ENCODE measurements at places on chromosomes 2 and 18. TPM values are rescaled to one million over a fixed set of nuclear protein-coding genes. Genes with fewer than 3 reads are reported as not detected.
A peak's percentile ranks its signal among the peaks of the same experiment; 100 is the strongest.

GRCh38 chr2:232539298-232540231, at the start of gene CHRNG:
CHRNG (plus strand) TSS chr2:232539692; CDS start chr2:232539748, 56 bp downstream.
- no peak for DNase-seq

DNA sequence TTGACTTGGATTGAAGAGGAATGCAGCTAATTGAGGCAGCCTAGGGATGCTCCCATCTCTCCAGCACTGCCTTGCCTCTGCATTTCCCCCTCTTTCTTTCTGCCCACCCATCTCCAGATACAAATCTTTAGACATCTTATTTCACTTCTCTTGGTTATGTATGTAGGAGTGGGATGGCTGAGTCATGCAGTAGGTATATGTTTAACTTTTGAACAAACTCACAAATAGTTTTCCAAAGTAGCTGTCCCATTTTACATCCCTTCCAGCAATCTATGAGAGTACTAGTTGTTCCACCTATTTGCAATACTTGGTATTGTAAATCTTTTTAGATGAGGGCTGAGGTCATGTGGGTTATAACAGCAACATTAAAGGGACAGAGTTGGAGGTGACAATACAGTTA, 329.9 kb downstream of the DYSF start:
- DNase-seq: no peak

DNA sequence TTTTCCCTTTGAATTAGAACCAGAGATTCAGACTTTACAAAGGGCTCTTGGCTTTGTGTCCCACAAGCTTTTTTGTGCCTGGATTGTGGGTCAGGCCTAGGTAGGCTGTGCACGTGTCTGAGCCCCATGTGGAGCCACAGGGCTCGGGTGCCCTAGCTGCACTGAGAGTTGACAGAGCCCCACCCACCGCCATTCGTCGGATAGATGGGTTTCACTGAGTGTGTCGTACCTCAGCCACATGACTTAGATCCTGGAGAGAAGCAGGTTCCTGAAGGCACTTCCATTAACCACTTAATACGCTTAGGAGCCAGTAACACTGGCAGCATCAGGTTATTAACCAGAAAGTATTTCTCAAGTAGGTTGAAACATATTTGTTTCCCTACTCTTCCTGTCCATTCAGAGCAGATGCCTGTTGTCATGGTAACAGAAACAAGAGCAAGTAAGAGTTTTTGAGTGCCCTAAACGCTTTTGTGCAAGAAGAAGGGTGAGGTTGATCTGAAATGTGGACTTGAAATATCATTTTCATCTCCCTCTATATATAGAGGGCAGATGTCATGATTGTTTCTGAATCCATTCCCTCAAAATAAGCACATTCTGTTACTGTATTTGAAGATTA, 30.0 kb downstream of the ADCYAP1 start:
- no peak for DNase-seq

GRCh38 chr2:189854940-189855339, 70.7 kb downstream of the PMS1 start:
- DNase-seq: no peak

GRCh38 chr2:38666556-38666910, 619 bp downstream of the GALM start:
- DNase-seq: no peak

Gene SULT1C4
- 20.2 TPM for total RNA-seq

Gene MATN3
- 3.6 TPM for total RNA-seq

- DNase-seq: no peak
Observed at GRCh38 chr18:47746615-47747014, 183.8 kb downstream of the SMAD2 start.

- no peak for DNase-seq
Observed at GRCh38 chr2:167582619-167583018, 664.8 kb downstream of the STK39 start.

DNA sequence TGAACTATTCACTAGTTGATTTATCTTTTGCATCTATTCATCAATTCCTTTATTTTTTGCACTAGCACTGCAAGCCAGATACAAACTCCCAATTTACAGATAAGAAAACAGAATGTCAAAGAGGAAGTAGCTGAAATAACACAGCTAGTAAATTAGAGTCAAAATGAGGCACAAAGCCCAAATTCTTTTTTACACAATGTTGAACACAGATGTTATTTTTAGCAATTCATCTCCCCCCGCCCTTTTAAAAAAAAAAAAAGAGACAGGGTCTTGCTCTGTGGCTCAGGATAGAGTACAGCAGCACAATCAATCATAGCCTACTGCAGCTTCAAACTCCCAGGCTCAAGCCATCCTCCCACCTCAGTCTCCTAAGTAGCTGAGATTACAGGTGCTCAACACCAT, 127.8 kb downstream of the CCBE1 start:
- DNase-seq: no peak

DNA sequence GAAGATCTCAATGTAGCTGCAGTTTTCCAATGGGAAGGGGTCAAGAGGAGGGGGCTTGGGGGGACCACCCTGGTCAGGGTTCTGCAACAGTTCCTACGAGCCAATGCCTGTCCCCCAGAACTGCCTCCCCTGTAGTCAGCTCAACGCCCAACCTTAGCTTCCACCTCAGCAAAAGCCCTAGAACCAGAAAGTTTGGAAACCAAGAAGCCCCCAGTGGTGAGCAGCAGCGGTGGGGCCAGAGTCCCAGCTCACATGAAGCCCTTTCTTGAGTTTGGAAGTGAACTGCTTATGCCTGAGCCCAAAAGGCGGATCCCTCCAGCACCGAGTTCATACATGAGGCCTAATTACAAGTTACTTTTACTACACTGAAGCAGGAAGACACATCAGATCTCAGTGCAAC, 162.4 kb downstream of the HDAC4 start:
- no peak for DNase-seq

DNA sequence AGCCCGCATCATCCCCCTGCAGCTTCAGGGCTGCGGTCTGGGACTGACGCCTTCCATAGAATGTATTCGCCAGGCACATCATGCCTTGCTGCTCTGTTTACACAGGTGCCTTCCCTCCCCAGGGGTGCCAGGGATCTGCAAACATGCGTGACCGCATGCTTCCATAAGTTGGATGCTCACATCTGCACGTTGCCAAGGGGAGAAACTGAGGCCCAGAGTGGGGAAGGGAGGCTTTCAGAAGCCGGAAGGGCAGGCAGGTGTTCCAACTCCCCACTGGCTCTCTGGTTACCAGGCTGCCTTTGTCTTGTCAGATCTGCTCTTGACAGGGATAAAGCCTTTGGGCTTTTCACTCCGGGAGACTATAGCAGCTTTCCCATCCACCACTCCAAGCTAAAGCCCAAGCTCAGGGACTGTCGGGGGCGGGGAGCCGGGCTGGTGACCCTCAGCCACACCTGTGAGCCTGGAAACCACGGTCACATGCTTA, 125.8 kb upstream of the TNP1 start:
- DNase-seq: no peak

DNA sequence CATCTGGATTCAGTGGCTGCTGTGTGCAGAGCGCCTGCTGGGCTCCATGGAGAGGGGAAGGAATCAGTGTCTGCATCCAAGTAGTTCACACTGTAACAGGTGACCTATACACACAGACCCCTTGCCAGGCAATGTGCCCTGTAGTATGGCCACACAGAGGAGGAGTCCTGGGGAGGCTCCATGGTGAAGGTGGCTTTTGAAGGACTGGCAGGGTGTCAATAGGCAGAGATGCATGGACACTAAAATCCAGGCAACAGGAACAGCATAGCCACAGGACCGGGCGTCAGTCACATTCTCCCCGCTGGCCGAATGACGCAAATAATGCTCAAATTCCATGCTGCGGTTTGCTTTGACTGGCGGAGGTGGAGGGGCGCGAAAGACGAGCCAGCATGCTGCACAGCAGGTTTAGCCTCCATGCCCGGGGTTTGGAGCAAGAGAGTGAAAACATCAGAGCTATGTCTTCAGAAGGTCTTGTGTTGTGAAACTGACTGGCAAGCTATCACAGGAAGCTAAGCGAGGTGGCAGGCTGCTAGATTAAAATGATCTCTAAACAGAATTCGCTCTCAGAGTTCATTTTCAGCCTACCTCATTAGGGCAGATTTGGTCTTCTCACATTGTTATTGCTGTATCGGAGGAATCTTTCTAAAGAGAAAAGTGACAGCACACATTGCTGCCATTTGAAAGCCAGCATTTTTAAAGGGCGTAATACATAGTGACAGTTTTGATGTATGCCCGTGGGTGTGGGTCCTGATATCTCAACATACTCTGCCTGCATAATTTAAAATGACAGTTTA, 1.2 kb upstream of the CHMP1B start:
- no peak for DNase-seq

DNA sequence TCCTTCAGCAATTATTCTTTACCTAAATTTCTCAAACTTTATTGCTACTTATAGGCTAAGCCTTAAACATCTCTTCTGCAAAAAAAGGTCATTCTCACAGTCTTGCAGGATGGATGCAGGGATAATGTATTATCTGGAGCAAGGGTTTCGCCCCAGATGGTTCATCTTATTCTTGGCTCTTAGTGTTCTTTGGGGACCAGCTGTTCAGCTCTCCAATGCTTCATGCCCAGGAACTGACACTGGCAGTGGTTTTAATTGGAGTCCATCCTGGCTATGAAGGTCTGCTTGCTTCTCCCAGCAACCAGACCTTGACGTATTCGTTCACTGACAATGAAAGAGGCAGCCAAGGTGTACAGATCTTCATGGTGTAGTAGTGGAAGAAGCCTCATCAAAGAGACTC, 331.9 kb downstream of the SLC8A1 start:
- no peak for DNase-seq

GRCh38 chr2:24382363-24383073, 22.2 kb upstream of the ITSN2 start:
- DNase-seq: peak; percentile 33

DNA sequence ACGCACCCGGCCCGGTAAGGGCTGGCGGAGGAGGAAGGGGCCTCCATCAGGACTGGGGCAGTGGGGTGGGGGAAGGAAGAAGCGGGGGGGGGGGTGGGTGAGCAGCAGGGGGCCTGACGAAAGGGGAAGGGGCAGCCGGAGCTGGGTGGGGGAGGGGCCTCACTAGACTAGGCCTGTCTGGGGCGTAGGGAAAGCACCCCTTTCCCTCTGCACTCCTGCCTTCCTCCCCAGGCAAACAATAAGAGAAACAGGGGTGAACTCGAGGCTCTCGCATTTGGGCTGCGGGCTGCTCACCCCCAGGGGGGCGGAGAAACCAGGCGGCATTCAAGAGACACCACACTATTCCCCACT, 82.7 kb upstream of the POMC start:
- no peak for DNase-seq

DNA sequence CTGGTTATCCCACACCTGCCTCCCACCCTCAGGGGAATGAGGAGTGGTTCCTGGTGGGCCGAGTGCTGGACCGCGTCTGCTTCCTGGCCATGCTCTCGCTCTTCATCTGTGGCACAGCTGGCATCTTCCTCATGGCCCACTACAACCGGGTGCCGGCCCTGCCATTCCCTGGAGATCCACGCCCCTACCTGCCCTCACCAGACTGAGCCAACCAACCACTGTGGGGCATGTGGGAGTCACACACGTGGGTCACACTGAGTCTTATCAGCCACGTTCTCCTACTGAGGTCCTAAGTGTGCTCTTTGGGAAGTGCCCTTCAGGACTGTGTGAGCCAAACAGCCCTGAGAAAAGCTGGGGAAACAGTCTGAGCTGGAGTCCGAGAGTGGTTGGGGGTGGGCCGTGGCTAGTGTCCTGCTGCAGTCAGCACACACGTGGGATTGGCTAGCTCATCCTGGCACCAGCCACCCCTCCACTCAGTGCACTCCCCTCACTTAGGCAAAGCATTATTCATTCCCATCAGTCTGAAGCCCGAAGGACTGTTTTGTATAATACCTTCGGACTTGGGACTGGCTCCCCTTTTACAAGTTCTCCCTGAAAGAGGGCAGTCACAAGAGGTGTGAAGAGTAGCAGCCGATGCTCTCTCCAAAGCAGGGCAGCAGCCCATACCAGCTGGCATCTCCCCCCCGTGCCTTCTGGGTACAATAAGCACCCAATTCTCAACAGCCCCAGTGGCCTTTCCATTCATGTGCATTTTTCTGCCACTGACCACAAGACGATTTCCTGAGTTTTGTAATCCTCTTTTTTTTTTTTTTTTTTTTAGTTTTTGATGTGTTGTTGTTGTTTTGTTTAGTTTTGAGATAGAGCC, 4.6 kb downstream of the TIGD1 start:
- DNase-seq: no peak

Data from glomerular endothelial cell (primary cell).